Stimulated activated effector memory CD8-positive, alpha-beta T cell treated with anti-CD3 and anti-CD28 coated beads, Interleukin-12 subunit alpha, Interleukin-12 subunit beta, amount 100 ng/mL, for 72 hours (primary cell): ENCODE measurements at places on chromosomes 3 and 15.
A peak's percentile ranks its signal among the peaks of the same experiment; 100 is the strongest.

GRCh38 chr15:77144026-77144425 is 73.1 kb upstream of the TSPAN3 start:
- no peak for DNase-seq

GRCh38 chr3:154900816-154901215 is 179.3 kb upstream of the MME start:
- DNase-seq = no peak

DNA sequence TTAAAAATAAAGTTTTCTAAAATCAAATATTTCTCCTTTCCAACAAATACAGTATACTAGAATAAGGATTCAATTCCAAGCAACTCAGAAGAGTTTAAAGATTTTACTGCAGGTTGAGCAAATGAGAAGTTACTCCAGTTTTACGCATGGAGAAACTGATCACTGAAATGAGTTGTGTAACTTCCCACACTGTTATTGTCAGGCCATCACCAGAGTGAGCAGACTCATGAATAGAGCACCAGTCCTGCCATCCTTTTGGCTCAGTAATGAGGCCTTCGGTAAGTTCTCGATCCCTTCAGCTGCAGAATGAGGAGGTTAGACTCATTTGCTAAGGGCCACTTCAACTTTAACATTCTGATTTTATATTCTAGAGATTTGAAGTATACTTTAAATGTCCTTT is 48.1 kb downstream of the OSBPL10 start:
- DNase-seq = no peak

DNA sequence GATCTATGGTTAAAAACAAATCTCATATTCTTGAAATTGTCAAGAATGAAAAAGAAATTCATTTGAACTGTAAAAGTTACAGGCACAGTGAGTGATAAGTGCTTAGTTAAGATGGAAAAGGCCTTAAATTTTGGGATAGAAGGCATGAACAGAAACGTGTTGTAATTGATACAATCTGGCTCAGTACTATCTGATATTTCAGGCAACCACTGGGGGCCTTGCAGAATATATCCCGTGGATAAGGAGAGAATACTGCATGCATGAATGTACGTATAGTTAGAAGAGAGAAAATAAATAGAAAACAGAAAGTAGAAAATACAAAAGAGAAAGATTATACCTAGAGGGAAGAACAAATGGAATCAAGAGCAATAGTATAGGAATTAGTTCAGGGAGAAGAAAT is 741.4 kb upstream of the CCDC54 start:
- no peak for DNase-seq

DNA sequence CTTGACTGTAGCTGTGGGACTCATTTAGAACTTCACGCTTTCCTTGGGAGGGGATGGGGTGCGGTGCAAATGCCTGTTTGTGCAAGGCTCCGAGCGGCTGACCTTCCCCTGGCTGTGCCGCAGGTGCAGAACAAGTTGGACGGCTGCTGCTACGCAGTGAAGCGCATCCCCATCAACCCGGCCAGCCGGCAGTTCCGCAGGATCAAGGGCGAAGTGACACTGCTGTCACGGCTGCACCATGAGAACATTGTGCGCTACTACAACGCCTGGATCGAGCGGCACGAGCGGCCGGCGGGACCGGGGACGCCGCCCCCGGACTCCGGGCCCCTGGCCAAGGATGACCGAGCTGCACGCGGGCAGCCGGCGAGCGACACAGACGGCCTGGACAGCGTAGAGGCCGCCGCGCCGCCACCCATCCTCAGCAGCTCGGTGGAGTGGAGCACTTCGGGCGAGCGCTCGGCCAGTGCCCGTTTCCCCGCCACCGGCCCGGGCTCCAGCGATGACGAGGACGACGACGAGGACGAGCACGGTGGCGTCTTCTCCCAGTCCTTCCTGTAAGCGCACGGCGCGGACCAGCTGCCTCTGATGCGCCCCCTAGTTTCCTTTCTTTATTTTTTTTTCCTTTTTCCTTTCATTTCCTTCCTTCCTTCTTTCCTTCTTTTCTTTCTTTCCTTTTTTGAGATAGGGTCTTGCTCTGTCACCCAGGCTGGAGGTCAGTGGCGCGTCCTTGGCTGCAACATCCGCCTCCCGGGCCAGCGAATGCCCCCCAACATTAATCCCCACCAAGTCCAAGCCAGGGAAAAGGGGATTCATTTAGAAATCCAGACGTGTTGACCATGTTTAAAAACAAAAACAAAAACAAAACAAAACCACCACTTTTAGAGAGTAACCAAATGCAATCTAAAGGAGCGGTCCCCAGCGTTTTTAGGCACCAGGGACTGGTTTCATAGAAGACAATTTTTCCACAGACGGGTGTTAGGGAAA is 42.7 kb downstream of the EIF2AK4 start:
- no peak for DNase-seq

- DNase-seq = peak; percentile 69
These were observed 45.6 kb upstream of the TFRC start for GRCh38 chr3:196127308-196128040.

DNA sequence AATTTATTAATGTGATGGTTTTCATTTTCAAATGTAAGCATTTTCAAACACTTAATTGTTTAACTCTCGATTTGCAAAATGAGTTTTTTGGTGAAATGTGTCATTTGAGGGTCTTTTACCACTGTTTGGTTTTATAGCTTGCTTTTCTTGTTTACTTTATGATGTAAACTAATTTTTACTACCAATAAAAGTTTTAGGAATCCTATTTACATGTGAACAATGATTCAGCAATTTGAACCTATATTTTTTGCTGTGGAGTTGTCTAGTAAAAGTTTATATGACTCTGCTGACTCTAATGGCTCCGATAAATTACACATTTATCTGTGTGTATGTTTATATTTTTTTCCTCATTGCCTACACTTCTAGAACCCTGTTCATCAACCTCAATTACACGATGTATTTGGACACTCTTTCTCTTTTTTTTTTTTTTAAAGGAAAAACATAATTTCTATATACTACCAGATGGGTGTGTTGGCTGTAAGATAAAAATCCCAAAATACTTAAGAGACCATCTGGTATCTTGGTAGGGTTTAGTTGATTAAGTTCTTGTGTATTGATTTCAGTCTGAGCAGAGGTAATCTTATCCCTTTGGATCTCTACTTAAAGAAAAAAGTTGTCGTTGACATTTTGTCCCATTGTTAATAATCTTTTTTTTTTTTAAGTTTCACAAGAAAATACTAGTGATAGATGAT is 89.5 kb downstream of the PTPRG start:
- no peak for DNase-seq

- DNase-seq = no peak
These were observed 19.2 kb downstream of the FOXP1 start for GRCh38 chr3:71564361-71564760.

GRCh38 chr3:127701280-127701911 is 28.6 kb downstream of the ABTB1 start:
- DNase-seq = no peak
